ENCODE measurements at places on chromosomes 6 and 20.
A peak's percentile ranks its signal among the peaks of the same experiment; 100 is the strongest.

- DNase-seq, result no peak
These were observed 23.8 kb downstream of the CEBPB start for GRCh38 chr20:50214226-50215024.

DNA sequence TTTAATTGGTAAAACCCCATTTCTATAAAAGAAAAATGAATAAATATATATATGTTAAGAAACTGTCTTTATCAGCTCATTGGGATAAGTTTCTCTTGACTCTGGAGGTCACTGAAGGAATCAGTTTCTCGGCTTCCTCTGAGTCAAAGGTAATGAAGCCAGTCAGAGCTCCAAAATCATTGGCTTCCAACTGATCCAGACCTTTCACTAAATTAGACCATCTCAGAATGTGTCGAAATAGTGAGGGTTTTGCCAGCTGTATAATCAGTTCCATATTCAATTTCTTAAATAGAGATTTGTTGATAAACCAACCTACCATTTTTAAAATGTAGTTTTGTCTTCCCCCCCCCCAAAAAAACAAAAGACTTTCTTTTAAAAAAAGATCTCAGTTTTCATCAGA, 60.5 kb upstream of the SRSF6 start:
- peak; percentile 11 for DNase-seq

DNA sequence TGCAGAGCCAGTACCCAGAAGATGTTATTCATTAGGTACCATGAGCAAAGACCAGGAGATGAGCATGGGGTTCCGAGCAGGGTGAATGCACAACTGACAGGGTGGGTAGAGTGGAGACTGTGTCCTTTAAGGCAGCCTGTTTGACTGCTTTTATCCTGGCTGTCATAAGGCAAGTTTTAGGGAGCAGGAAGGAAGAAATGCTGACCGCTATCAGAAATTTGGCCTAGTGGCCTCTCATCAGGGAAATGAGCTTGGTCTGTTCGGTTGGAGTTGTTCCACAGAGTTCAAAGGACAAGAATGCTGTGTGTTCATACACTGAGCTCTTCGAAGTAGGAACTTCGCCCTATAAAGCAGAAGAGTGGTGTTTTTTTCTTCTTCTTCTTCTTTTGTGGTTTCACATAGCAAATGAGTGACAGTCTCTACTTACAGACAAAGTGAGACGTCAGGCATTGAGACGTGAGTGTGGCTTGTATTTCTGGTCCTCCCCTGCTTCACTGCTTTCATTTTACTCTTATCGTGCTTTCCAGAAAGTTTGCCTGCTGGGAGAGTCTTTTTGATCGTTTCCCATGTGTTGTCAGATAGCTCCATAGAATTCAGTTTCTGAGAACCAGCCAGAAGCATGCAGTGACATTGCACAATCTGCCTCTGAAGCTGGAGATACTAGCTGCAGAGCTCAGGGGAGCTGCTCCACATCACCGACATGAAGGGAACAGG, at the start of gene CASS4:
Gene CASS4, plus strand, starts transcription at position 502 of the 714 bp plus-strand sequence. Its CDS starts 199 bp downstream, at position 701.
- DNase-seq, result peak; percentile 48

DNA sequence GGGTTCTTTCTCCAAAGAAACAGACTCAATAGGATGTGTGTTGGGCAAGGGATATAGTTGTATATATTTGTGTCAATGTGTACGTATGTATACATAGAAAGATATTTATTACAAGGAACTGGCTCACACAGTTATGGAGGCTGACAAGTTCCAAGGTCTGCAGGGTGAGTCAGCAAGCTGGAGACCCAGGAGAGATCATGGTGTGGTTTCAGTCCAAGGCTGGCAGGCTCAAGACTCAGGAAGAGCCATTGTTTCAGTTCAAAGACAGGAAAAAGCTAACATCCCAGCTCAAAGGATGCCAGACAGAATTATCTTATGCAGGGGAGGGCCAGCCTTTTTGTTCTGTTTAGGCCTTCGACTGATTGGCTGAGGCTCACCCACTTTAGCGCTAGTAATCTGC, 89.9 kb upstream of the RALGAPA2 start:
- DNase-seq, result no peak

- DNase-seq, result no peak
These were observed 8.7 kb downstream of the CST4 start for GRCh38 chr20:23680146-23680545.

GRCh38 chr6:79236711-79237110, 2.2 kb upstream of the HMGN3 start:
- no peak for DNase-seq

DNA sequence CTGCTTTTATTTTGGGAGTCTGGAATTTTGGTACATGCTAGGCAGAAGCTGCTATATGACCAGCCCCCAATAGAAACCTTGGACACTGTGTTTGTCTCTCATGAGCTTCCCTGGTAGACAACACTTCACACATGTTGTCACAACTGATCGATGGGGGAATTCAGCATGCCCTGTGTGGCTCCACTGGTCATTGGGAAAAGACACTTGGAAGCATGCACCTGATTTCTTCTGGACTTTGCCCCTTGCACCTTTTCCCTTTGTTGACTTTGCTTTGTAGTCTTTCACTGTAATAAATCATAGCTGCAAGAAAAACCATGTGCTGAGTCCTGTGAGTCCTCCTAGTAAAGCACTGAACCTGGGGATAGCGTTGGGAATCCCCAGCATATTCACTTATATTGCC, 7.9 kb upstream of the WFDC10A start:
- DNase-seq, result no peak

GRCh38 chr6:27684264-27685211, 211.6 kb upstream of the ZNF184 start:
- DNase-seq, result peak; percentile 74

GRCh38 chr20:4603724-4604123, 118.0 kb upstream of the PRND start:
- no peak for DNase-seq

- DNase-seq, result no peak
These were observed 440.6 kb upstream of the EPHA7 start for GRCh38 chr6:93859971-93860370.

DNA sequence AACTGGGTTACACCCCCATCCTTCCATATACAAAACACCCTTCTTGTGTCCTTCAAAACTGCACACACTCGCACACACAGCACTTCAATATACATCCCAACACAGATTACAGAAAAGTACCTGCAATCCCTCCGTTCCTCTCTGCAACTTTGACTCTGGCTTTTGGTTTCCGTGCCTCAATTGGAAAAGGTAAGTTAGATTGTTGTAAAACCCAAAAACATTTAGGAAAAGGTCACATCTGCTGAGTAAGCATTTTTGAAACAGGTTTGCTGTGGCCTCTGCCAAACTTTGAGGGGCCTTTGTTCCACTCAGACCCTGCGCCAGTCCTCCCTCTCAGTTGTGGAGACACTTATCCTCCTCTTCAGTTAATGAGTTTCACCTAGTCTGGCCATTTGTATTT, 4.2 kb downstream of the NKX2-4 start:
- DNase-seq, result no peak

DNA sequence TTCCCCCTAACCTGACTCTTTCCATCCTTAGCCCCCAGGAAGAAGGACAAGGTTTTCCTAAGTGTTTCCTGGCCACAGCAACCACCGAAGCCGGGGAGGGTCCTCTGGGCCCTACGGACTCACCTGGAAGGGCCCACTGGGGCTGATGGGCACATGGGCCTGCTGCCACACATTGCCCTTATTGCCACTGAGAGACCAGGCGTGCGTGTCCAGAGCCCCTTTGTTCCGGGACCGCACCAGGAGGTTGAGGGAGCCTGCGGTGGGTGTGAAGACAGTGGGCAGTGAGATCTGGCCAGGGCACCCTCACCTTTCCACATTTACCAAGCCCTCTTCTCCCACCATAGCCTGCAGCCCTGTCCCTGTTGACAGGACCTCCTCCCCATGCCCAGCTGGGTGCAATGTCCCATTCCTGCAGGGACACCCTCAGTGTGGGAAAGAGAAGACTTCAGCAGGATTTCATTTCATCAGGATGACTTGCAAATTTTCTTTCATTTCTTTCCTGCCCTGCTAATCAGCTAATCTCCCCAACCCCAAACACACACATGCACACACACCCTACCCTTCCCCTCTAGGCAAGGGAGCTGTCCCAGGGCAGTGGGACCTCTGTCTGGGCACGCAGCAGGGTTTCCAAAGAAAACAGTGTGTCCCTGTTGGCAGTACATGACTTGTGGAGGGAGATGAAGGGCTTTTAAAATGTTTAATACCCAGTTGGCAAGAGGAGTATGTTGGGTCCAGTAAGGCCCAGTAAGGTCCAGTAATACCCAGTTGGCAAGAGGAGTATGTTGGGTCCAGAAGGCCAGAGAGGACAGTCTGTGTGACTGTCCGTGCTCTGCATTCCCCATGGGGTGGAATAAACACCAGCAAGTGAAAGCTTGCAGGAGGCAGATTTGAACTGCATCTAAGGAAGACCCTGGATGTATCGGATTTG, 59.0 kb downstream of the MDGA1 start:
- DNase-seq, result no peak

DNA sequence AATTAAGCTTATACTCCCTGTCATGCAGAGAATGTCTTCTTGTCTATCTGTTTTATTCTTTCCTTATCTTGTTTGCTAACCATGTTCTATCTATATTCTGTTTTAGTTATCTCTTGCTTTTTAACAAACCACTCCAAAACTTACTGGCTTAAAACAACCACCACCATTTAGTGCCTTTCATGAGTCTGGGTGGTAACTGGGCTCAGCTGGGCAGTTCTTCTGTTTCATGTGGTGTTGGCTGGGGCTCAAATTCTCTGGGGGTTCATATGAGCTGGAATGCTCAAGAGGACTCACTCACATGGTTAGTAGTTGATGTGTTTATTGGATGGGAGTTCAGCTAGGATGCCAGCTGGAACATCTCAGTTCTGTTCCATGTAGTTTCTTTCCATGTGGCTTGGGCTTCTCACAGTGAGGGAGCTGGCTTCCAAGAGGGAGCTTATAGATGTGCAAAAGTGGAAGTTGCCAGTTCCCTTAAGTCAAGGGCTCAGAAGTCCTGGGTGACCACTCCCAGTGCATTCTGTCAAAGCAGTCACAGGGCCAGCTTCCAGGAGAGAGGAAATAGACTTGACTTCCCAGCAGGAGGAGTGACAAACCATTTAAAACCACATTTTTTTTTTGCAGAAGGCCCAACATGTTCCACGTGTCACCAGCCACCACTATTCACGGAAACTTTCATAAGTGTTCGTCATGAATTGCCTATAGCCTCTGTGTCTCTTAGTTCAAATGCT, 70.4 kb downstream of the PLCB4 start:
- DNase-seq, result no peak

GRCh38 chr6:37822851-37823682, 3.5 kb downstream of the ZFAND3 start:
- DNase-seq, result peak; percentile 24

DNA sequence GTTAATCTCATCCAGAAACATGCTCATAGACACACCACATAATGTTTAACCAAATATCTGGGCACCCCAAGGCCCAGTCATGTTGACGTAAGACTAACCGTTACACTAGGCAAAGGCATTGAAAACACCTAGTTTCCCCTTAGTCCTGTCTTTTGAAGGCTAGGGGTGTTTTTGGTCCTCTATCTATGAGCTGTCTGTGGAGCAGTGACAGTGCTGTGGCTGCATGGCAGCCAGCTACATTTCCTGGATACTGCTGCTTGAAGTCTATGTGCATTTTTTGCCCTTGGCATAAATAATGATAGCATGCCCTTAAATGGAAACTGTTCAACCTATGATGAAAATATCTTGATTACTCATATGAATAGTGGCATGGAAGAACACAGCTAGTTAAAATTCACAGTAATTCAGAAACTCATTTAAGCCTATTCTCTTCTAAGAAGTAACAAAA, 18.6 kb downstream of the FARS2 start:
- no peak for DNase-seq

- no peak for DNase-seq
These were observed 245.4 kb upstream of the ASCC3 start for GRCh38 chr6:101126501-101126900.

DNA sequence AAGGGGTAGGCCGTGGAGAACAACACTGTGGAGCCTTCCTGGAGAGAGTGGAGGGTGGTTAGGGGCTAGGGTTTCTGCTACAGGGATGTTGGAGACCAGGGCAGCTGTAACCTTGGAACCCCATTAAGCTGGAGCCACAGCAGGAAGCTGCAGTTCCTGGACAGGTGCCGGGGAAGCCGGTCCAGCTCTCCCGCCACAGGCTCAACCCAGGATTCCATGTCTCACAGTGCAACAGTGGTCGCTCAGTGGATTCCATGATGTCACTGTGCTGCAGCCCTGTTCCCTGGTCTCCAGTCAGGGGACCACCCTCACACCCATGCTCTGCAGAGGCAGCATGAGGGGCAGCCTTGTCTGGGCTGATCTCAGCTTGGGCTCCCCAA, 264.6 kb upstream of the CDYL start:
- no peak for DNase-seq

DNA sequence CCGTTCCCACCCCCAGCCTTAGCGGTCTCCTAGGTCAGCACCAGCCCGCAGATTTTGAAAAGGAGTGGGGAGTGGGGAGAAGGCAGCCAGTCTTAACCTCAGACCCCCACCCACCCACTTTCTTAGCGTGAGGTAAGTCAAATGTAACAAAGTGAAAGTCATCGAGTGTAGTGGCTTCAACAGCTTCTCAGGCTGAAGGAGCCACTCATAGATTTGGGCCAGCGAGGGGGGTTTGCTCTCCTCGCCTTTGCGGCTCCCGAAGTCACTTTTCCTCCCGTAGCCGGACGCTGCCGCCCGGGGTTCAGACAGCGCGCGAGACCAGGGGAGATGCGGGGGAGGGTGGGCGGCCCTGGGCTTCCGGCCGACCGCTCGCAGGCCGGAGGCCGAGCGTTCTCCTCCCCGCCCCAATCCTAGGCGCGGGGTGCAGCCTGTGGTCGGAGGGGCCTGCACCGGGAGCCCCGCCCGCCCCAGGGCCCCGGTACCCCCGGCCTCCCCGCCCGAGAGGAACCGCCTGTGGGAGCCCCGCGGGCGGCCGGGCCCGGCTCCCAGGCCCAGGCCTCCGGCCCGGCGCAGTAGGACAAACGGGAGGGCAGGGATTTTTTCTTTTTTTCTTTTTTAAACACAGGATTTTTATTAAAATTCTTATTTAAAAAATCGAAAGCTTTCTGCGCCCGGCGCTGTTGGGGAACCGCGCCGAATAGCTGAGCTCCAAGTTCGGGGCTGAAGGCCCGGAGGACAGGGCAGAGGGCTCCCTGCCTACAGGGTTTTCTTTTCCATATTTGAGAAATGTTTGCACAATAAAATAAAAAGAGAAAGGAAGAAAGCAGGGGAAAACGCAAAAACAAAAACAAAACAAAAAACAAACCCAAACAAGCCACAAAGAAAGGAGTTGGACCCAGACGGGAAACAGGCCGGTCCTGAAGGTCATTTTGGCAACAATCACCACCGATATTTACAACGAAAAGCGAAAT, 3.2 kb downstream of the NKX2-2 start:
- no peak for DNase-seq

Measured in fibroblast of upper back skin (primary cell).